ENCODE measurements at places on chromosomes 2 and 18.

DNA sequence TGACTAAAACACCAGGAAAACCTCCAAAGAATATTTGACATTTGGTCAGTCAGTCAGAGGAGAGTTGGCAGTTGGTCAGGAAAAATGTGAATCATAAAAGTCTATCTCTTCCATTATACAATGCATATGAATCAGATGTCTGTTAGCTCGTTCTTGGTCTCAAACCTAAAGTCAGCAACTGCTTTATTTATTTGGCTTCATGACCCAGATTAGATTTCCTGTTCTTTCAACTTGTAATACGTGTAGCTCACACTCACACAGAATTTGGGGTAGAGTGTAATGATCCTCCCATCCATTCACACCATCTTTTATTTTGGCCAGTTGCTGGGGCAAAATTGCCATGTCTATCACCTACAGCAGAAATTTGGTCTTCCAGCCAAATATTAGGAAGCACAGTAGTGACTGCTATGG, 81.9 kb upstream of the COL5A2 start:
- no peak for DNase-seq

DNA sequence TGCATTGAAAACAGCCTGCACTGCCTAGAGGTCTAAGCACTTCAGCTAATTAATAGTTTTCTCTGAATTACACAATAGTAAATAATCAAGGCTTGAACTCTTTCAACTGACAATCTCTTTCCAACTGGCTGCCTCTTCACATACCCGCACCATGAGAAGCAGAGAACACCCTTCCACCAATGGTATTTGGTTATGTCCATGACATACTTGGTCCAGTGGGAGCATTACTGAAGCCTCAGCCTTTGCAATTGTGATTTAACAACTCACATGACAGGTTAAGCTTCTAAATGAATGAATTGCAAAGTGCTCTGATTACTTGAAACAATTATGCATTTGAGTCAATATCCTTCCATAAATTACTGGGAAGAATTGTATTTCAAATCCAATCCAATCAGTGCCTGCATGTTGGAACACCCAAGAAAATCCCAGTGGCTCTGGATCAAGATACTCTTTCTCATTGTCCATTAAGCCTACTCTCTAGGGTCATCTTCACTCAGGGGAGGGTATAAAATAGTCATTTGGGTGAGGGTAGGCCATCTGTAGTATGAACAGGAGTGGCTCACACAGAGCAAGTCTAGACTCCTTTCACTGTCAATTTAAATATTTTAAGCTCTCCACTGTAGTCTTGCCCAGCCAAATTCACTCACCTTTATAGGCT, 101.1 kb downstream of the HS1BP3 start:
- DNase-seq = no peak

- no peak for DNase-seq
Measured at GRCh38 chr18:77073336-77074093, 59.1 kb downstream of the MBP start.

DNA sequence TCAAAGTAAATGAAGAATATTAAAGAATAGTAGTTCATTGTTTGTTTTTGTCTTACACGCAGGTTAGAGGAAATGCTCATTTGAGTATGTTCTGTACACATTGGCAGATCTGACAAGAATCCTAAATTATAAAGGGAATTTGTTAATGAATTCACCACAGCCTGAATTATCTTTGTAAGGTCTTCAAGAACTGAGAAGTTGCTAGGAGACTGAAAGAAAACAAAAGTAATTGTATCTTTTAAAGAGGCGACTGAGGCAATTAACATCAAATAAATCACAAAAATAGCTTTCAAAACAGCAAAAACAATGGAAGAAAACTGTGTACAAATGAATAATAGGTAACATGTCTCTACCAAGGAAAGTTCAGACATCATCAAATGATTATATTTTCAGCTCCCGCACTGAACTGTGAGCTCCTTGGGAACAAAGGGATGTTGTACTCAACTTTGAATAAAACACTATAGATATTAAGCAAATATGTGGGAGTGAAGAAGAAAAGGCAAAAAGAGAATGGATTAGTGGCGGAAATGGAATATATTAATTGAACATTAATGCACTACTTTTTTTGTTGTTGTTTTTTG, 51.7 kb upstream of the ATIC start:
- no peak for DNase-seq

GRCh38 chr18:59669872-59670657, 27.2 kb downstream of the CCBE1 start:
- DNase-seq = no peak

DNA sequence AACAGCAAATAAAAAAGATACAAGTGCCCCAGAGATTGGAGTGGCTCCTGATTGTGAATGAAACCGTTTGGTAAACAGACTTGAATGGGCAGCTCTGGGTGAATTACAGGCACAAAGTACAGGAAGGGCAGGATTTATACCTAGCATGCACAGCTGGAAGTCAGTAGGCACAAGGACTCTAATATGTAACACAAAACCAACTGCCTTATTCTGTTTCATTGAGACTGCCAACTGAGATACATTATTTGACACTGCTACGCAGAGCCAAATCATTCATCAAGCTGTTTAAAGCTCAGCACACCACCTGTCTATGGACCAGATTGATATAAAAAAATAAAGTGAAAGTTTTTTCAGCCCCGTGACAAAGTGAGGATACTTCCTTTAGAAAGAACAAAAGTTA, 541.2 kb downstream of the NUP35 start:
- no peak for DNase-seq

DNA sequence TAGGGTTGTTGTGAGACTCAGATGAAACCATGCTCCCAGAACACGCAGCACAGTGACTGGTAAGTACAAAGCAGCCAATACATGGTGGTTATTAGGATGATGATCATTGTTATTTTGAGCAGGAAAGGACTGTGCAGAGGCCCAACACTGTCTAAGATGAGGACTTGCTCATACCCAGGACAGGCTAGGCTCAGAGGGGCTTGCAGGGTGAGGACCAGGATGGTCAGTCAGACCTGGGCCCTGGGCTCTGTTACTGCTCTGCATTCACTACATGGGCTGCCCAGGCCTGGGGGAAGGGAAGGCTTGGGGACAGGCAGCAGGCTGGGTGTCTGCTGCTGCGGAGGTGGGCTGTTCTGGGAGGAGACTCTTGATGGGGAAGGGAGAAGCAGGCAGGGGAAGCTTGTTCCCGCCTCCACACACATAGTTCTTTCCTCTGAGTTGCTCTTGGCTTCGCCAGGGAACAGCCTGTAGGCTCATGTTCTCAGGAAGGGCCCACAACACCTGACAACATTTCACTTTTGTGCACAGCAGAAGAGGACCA, 17.5 kb downstream of the CAPN13 start:
- peak; percentile 16 for DNase-seq

GRCh38 chr18:59238385-59238784, 18.4 kb downstream of the GRP start:
- no peak for DNase-seq

DNA sequence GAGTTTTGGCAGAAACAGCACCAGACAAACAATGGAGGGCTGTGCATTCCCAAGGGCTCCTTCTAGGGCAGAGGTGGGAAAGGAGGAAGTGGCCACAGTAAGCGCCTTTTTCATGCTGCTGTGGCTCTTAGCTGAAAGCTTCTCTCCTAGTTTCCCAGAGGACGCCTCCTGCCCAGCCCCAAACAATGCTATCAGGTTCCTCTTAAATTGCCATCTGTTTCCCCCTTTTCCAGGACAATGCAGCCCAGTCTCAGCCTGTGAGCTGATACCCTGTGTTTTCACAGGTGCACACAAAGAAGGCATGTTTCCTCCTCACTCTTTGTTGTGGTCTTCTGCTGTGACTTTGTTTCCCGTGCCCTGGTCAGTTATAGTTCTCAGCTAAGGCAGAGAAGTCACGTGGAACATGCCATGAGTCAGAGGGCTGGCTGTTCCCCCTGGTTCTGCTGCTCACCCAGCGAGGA, 5.4 kb upstream of the FAM124B start:
- no peak for DNase-seq

DNA sequence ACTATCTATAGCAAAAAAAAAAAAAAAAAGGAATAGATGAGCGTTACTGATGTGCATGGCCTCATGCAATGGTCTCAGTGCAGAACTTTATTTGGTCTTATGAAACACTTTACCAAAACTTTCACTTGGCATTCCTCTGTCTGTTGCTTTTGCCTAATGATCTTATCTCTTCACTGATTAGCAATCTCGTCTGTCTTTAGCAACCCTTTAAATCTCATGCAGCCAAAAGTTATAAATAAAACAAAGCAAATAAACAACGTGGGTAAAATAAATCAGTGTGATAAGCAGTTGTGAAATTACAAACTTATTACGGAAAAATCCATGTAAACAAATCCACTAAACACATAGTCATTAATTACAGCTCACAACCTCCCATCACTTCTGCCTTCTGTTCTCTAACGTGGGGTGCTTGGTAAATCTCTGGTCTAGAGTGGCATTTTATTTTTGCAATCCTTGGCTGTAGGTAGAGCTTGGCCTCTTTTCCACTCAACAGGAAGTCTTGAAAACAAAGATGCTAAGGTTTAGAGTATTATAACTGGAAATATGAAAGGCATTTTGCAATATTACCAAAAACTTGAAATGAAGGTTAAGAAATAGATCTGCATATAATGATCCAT, 288.0 kb downstream of the AFF3 start:
- no peak for DNase-seq

GRCh38 chr2:121172456-121172855, 112.5 kb downstream of the TFCP2L1 start:
- no peak for DNase-seq

DNA sequence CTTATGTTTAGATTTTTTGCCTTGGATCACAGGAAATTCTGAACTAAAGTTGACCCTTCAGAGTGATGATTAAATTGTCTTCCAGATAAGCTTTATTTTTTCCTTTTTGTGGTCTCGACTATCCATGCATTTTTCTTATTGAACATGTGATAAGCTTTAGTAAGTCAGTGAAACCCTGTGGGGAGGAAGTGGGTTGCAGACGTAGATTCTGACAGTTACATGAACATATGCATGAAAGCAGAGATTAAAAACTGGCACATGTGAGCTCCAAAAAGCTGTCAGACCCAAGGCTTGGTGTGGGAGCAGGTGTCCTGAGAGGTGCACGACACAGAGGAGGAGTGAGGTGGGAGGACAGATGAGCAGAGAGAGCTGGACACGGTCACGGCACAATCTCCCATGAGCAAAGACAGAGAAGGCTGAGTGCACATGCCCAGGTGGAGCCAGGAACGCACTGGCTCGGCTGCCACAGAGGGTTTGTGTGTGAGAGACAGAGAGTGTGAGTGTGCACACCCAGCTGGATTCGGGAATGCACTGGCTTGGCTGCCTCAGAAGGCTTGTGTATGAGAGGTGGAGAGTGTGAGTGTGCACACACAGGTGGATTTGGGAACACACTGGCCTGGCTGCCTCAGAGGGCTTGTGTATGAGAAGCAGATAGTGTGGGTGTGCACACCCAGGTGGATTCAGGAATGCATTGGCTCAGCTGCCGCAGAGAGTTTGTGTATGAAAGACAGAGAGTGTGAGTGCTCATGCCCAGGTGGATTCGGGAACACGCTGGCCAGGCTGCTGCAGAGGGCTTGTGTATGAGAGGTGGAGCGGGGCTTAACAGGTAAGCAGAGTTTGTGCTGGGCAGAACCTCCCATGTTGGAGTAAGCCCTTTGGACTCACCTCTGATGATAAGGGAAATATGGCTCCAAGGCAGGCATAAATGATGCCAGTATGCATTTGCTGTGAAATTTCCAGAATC, 849.1 kb upstream of the SALL3 start:
- no peak for DNase-seq

- DNase-seq = peak; percentile 51
Measured at GRCh38 chr2:179995741-179996515, 11.2 kb downstream of the CWC22 start.

DNA sequence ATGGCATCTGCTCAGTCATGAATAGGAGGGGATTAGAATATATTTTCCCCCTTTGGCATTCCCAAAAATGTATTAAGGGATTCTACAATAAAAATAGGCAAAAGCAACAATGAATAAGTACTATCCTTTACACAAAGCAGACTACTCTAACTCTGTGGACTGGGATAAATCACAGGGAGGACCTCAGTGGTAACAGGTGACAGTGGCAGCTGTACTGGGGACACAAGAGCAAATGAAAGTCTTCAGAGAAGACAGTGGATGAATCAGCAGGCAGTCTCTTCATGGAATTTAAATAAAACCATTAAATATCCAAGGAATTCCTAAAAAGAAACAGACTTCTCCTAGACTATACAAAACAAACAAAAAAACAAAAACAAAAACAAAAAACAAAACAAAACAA, 4.8 kb downstream of the CDH7 start:
- DNase-seq = no peak

DNA sequence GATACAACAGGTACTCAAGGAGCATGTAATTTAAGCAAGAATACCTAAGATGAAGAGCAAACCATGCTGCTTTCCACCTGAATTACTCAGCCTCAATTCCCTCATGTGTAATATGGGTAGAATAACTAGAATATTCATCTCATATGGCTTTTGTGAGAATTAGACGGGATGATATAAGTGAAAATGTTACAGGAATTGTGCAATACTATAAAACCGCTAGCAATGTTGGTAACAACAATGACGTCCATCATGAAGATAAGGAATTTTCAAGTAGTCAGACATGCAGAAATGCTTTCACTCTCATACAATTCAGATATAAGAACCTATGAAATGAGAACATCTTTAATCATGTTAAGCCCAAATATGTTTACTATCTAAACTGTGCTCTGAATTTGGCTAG, 2106.6 kb upstream of the CELF4 start:
- no peak for DNase-seq

DNA sequence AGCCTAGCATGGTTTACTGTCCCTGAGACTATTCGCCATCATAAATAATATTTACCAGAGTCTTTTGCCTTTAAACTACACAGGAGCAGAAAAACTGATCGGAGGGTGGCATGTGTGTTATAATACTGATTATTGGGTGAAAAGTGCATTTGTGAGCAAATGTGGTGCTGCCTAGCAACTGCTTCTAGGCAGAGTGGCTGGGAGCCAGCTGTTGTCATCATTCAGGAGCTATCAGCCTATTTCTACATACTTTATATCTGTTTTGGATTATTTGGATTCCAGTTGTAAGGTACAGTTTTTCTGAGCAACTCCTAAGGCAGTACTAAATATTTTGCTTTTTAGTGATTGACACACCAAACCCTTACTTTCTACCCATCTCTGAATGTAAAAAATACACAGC, 75.0 kb upstream of the MSTN start:
- DNase-seq = no peak

GRCh38 chr2:225042800-225043167, 516 bp upstream of the DOCK10 start:
- DNase-seq = no peak

- no peak for DNase-seq
Measured at GRCh38 chr18:56377231-56377630, 261.2 kb downstream of the TXNL1 start.
